ENCODE measurements at places on chromosomes 16 and 17. TPM values are rescaled to one million over a fixed set of nuclear protein-coding genes. Genes with fewer than 3 reads are reported as not detected.

Gene FAM171A2
- 12.0 TPM for total RNA-seq

DNA sequence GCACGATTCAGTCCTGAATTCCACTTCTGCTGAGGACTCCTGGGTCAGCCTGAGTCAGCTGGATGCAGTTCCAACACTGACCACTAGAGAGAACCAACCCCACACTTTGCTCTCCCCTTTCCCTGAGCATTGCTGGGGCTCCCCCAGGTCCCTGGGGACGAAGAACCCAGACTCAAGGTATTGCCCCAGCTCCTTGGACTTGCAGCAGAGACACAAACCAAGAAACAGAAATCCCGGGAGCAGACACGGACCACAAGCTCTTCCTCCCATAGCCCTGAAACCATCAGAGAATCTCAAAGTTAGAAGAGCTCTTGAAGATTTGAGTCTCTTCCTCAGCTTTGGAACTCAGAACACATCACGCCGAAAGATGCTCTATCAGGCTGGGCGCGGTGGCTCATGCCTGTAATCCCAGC lies 678 bp upstream of the GH1 start:
- DNase-seq = peak; percentile 68

- DNase-seq = no peak
Observed at GRCh38 chr16:56852401-56852730, 12.6 kb upstream of the SLC12A3 start.

DNA sequence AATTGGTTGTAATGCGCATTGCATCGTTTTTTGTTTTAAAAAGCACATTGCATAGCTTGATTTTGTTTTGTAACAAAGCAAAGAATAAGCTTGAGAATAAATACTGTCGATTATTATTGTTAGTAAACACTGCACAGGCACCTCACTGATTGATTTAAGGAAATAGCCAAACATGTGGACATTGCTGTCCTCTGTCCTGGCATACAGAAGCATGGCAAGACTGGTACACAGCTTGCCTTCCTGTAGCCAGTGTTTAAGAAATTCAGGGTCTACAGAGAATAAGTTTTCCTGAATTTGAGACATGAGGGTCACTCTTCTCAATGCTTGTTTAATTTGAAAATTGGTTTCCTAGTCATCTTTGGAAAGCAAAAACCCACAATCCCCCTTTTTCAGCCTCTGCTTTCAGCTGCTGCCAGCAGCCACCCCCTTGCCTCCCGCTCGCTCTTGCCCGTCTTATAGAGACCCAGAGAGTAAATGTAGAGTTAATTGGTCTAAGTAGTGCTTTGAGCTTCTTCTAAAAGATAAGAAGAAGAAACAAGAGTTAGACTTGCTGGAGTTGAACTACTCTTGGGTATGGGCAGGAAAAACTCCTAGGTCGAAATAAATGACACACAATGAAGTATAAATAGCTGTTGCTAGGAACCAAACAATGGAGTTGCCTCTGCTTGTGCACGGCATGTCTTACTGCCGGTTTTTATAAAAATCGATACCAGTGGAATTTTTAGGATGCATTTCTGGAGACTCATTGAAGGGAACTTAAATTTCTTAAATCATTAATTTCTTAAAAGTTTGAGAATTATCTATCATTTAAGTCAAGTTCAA lies 116.6 kb downstream of the MRTFB start:
- DNase-seq = peak; percentile 38

GRCh38 chr17:1725642-1726511 lies 1.4 kb downstream of the WDR81 start:
- no peak for DNase-seq
